ENCODE measurements at places on chromosomes 5 and 9.

- DNase-seq, result no peak
These were observed 36.7 kb upstream of the FUBP3 start for GRCh38 chr9:130542457-130543228.

GRCh38 chr9:87796196-87796595 is 70.3 kb downstream of the CTSL start:
- no peak for DNase-seq

GRCh38 chr5:75566710-75567309 is 44.4 kb upstream of the ANKDD1B start:
- DNase-seq, result peak; percentile 62

- no peak for DNase-seq
These were observed 86.2 kb upstream of the DHFR start for GRCh38 chr5:80740999-80741398.

DNA sequence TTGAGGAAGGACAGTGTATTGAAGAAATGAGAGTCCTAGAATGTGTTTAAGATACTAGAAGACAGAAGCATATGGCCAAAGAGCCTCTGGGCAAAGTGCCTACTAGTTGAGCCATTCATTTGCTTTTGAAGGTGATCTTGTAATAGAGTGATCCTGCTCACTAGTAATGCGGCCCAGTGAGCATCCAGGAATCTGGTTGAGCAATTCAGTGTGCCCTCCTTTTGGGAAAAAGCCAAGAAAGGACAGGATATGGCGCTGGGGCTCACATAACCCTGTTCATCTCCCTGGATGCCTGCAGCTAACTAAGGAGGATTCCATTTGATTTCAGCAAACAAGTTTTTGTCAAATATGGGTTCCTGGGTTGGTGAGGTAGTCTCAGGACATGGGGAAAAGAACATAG is 16.3 kb downstream of the ADAM19 start:
- no peak for DNase-seq

DNA sequence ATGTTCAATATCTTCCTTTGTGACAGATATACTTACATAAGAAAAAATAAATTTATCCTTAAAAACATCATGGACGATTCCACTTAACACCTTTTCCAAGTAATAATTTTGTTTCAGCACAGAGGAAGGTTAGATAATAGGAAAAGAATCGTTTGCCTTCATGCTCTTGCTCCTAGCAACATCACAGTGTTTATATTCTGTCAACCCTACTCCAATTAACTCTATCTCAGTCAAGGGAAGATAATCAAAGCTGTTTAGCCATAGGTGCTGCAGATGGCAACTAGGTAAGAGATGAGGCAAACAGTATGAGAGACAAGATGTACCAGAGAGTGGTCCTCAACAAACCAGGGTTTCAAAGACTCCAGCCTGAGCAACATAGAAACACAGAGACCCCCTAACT is 55.6 kb downstream of the UBAP2 start:
- no peak for DNase-seq

- no peak for DNase-seq
These were observed 1168.3 kb upstream of the WWC1 start for GRCh38 chr5:167123126-167123525.

DNA sequence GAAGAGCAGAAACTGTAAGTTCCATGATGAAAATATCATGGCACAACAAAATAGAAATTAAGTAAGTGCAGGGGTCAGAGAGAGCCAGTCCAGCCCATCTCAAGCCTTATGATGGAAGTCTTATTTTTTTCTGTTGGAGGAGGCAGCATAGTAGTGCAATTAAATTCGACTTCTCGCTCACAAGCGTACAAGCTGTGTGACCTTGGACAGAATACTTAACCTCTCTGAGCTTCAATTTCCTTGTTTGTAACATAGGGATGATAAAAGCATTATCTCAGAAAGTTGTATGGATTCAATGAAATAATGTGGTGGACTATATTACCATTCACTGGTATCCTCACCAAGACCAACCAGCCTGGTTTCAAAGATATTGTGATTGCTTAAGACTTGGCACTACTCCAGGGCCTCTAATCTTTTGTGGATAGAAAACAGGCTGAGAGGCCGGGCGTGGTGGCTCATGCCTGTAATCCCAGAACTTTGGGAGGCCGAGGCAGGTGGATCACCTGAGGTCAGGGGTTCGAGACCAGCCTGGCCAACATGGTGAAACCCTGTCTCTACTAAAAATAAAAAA is 26.8 kb upstream of the MVB12B start:
- no peak for DNase-seq

DNA sequence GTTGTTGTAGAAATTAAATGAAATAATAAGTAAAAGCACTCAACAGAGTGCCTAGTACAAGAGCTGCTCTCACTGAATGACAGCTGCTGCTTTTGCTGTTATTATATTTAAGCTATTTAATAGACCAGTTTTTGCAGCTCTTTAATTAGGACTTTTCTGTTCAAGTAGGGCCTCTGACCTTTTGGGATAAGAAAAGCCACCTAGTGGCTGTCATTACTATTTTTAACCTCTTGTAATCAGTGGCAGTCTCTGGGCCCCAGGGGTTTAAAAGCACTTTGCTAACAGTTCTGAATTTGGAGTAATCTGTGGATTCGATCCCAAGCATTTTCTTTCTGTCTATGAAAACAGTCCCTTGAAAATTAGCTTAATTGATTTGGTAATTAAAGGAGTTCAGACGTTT is 121.1 kb downstream of the NUDT12 start:
- DNase-seq, result no peak

DNA sequence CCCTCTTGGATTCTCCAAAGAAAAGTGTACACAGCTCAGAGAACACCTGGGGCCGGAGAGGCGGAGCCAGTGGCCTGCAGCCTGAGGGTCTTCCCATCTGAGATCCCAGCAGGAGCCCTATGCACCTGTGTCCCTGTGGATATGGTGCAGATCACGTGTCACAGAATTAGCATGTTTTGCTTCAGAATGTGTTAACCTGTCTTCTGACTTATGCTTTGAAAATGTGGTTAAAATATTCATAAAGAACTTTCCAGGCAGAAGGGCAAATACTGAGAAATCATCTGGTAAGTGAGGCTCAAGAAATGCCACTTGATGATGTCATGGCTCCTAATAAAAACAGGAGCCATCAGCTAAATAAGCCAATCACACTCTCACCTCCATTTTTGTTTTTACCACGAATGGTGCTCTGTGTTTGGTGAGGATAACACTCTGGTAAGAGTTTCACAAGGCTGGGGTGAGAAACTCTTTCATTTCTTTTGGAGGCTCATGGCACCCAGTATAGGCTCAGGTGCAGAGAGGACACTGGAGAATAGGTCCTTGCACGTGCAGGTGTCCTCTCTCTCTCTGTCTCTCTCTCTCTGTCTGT is 279.8 kb downstream of the FSTL4 start:
- no peak for DNase-seq

- no peak for DNase-seq
These were observed 8.7 kb downstream of the ASTN2 start for GRCh38 chr9:117405950-117406705.

- no peak for DNase-seq
These were observed 50.2 kb downstream of the MED10 start for GRCh38 chr5:6328173-6328572.

DNA sequence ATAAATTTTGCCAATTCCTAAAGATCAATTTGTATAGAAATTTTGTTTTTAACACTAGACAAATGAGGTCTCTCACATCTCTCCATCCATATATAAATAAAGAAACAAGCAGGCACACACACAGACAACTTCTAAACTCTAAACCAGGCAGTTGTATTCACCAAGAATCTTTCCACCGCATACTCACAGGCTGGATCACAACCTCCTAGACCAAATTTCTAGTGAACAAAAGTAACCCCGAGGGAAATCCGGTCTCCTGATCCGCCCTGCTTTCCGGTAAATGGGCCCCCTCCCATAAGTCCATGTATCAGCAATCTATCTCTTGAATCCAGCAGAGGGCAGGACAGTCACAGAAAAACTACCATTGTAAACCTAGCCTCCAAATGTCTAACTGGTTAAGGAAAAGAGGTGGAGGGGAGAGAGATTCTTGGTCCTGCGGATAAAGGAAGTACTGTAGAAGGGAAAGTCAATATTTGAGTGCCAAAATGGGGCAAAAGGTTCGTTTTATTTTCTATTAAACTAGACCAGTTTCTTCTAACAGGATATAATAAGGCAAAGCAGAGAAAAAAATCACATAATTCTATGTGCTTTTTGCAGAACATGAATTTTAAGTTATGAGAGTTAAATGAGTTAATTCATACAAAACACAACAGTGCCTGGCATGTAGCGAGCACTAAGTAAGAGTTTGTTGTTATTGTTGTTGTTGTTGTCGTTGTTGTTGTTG is 4.8 kb upstream of the SMU1 start:
- DNase-seq, result peak; percentile 79

- DNase-seq, result no peak
These were observed 44.6 kb upstream of the GLDC start for GRCh38 chr9:6689893-6690674.

GRCh38 chr9:130405657-130406257 is 39.0 kb upstream of the ASS1 start:
- DNase-seq, result no peak

DNA sequence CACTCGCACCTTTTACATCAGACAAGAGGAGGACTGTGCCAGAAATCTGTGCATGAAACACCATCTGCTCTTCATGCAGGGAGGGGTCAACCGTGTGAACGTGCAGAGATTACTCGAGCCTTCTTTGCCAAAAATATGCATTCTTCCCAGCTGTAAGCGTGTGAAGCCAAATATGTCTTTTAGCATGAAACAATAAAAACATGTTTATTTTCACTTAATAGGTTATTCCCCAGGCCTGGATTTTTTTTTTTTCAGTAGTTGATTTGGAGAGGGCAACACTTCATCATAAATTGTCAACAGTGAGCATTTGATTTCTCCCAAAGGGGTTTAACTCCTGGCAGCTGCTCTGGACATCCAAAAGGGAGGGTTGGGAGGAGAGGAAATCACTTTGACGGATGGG is 23.8 kb downstream of the PLAC8L1 start:
- DNase-seq, result no peak

DNA sequence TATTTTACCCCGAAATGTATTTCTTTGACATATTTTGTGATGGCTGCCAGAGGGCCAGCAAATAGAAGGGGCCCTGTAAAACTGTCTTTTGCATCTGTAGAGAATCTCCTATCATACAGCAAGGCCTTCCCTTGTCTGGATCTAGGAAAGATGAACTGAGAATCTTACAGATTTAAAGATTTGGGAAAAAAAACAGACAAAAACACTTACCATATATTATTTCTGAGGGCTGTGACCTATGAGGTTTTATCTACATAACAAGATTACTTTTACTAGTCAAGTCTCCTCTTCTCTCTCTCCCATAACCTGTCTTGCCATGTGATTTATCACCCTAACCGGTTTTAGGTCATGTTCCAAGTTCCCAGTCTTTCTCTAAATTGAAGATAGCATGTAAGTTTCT is 599.2 kb upstream of the CDH6 start:
- DNase-seq, result no peak

DNA sequence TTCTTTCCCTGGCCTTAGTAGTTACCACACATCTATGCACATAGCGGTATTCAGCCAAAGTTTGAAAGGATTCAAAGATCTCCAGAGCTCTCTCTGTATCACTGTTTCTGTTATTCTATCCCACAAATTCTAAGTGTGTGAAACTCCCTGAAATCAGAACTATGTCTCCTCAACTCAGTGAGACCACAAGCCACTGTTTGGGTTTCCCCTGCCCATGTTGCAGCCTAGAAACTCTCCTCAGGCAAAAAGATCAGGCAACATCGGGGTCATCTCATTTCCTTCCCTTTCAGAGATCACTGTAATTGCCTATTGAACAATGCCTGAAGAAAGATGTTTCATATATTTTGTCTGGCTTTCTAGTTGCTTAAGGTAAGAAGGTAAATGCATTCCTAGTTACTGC is 135.6 kb downstream of the TMC1 start:
- DNase-seq, result no peak

- DNase-seq, result no peak
These were observed 178.0 kb downstream of the SEMA6A start for GRCh38 chr5:116396476-116397099.

DNA sequence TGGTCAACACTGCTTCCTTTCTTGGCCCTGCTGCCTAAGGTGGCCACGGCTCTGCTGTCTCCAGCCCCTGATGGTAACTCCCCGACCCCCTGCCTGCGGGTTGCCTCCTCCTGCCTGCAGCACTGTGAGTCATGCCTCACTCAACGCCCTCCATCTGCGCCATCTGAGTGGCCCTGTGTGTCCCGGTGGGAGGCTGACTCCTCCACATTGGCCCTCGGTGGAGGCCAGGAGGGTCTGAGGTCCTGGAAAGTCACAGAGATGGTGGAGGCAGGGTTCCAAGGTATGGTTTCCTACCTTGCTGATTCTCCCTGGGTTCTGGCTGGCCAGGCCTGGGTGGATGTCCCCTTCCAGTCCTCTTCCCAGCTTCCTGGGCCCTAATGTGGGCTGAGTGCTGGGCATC is 64.5 kb upstream of the ADAMTS2 start:
- no peak for DNase-seq

DNA sequence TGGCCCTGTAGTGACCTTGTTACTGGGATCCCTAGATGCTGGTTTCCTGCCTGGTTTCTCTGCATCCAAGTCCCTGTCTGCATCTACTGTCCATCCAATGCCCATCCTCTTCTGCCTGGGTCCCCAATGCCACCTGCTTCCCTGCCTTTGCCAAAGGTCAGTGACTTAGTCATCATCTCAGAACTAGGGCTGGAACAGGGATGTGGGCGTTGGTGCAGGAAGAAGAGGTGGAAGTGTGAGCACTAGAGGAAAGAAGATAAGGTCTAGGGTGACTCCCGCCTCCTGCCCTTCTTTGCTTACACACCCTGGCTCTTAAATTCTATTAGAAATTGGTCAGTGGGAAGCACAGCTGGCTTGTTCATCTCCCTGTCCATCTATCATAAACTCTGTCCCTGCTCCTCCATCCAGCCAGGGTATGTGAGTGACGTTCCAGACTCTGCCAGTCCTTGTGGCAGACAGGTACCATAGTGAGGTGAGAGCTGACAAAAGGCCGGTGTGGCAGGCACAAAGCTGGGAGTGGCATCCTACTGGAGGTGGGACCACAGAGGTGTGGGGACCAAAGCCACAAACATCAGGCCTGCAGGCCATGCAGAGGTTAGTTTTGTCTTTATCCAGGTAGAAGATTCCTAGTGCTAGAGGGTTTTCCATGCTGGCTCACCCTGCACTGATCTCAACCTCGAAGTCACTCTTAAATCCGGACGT is 9.2 kb downstream of the PTPN3 start:
- DNase-seq, result no peak

DNA sequence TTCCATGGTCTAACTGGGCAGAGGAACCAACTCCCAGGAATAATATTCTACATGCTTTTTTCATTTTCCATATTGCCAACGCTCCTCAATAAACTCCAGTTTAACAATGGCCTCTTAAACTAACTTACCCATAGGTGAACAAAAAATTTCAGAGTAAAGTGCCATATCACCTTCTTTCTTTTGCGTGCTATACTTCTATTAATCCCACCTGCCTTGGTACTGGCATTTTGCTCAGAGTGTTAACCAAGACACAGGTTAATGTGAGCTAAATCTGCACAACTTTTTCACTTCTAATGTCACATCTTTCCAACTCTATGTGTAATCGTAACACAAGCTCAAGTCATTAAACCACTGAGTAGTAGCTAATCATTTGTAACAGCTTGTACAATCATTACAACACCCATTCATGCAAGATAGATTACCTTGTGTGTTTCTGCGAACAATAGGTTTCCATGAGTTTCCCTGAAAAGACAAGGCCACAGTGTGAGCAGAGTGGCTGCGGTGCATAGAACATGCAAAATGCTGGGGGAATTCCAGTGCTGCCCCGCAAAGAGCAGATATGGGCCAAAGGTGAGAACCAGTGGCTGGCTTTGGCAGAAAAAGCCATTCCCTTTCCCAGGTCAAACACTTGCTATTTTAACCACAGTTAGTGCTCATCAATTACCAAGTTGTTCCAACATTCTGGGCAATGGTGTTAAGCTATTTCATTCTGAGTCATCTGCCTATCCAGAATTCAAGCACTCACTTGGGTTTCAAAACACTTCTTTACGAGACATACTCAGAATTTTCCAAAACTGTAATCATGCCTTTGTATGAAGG is 42.8 kb downstream of the TIMD4 start:
- no peak for DNase-seq

Data from AG09319 (cell line).